ENCODE measurements at places on chromosomes 5 and 9. TPM values are rescaled to one million over a fixed set of nuclear protein-coding genes. Genes with fewer than 3 reads are reported as not detected.

- DNase-seq = no peak
These were observed 297.9 kb upstream of the BRINP1 start for GRCh38 chr9:119667163-119667562.

Gene ZDHHC11
- 14.5 TPM for total RNA-seq

Gene PCDHGB4
- 5.3 TPM for total RNA-seq

Gene AGXT2
- not detected for total RNA-seq

DNA sequence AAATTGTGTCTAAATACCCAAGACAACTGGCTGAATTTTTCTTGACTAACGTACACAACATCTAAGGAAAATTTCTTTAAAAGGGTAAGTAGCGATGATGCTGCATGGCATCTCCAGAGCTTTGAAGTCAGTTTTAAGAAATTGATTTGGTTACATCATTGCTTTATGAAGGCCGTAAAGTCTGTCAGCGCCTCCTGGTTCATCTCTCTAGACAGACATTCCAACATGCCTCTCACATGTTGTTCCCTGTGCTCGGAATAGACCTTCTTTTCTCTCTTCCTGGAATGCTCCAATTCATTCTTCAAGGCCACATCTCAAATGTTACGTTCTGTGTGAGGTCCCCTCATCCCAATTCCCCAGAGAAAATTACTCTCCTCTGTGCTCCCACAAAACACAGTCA lies 108.7 kb upstream of the SSBP2 start:
- no peak for DNase-seq

DNA sequence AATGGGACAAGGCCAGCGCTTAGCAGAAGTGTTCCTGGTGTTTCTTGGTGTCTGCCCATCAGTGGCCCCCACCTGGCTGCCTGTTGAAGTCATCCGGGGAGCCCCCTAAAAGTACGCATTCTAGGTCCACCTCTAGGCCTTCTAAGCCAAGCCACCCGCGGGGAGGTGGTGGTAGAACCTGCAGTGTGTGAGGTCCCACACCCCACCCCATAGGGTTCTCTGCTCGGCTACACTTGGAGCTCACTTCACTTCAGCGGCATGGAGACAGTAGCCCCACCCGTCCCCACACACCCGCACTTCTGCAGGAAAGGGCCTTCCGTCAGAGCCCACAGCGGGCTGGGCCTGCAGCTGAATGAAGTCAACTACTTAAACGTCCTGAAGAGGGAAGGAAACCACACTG lies 29.6 kb upstream of the FCN2 start:
- DNase-seq = no peak

GRCh38 chr9:76218886-76219445 lies 175.3 kb downstream of the RFK start:
- no peak for DNase-seq

Gene DTWD2
- 5.1 TPM for total RNA-seq

- no peak for DNase-seq
These were observed 14.6 kb downstream of the SLC9A3 start for GRCh38 chr5:509611-510185.

- no peak for DNase-seq
These were observed 6.1 kb upstream of the ZNF79 start for GRCh38 chr9:127418037-127418471.

GRCh38 chr5:97636766-97637165 lies 453.7 kb upstream of the RIOK2 start:
- DNase-seq = no peak

DNA sequence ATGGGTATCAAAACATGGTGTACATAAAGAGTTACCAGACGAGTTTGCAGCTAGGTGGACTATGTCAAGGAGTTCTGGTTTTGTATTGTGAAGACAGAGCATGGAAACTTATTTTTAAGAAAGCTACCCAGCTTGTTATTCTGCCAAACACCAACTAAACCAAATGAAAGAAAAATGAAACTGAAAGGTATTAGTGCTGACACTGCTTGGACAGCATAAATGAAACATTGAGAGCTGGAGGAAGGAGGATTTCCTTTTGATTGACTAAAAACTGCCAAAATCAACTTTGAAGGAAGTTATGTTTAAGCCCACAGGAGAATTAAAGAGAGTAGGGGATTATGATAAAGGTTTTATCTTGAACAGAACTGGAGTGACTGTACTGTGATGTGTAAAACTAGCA lies 766.2 kb downstream of the PTPRD start:
- no peak for DNase-seq

GRCh38 chr9:3793971-3794383 lies 268.2 kb upstream of the RFX3 start:
- DNase-seq = peak; percentile 8

- DNase-seq = no peak
These were observed 253.7 kb downstream of the MAT2B start for GRCh38 chr5:163759000-163759704.

- DNase-seq = no peak
These were observed 714.6 kb downstream of the SEMA5A start for GRCh38 chr5:8831251-8831650.

Gene LECT2
- not detected for total RNA-seq

GRCh38 chr5:179823937-179824744 lies 3.4 kb downstream of the SQSTM1 start:
- no peak for DNase-seq

DNA sequence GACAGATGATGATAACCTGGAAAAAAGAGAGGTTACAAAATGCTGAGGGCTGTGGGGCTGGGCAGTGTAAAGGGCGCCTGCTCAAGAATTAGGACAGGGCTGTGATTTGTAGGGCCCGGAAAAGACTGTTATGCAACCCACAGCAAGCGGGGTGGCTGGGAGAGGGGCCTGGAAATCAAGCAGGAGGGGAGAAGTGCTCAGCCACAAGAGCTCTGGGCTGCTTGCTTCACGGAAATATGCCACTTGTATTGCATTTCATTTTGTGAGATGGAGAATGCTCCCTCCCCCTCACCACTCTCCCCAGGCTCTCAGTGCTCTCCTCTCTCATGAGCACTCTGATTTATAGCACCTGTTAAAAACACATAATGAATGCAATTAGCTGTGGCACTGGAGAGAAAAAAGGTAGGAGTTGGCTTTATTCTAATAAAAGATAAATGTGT lies 8.4 kb upstream of the HAND1 start:
- DNase-seq = no peak

- DNase-seq = no peak
These were observed 32.8 kb downstream of the ZNF608 start for GRCh38 chr5:124713595-124713994.

Gene ADGRD2
- total RNA-seq = not detected

DNA sequence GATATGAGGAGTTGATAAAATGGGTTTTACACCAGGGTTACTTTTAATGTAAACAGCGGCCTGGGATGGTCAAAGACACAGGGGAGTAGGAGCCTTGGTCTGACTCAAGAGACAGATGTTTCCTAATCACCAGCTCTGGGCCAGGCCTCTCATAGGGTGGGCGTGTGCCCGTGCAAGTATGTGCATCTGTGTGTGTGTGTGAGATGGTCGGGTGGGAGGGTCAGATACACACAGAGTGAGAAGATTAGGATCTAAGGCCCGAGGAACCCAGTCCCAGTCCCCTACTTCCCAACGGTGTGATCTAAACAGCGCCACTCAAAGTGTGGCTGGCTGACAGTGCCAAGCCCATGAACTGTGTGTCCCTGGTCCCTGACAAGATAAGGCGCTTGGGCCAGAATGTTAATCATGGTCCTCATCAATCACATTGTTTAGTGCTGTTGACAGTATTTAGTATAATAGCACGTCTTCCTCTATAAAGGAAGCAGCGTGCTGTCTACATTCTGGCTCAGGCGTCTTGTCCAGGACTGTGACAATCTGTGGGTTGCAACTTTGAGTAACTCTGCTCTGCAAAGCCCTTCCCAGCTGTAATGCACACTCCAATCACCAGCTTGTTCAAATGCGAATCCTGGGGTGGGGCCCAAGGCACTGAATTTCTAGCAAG lies 173.7 kb downstream of the DAB2IP start:
- no peak for DNase-seq

Gene PIP5KL1
- total RNA-seq = 2.6 TPM

- DNase-seq = no peak
These were observed 20.7 kb downstream of the MAPK9 start for GRCh38 chr5:180271221-180271620.

Gene RNF208
- 10.1 TPM for total RNA-seq

DNA sequence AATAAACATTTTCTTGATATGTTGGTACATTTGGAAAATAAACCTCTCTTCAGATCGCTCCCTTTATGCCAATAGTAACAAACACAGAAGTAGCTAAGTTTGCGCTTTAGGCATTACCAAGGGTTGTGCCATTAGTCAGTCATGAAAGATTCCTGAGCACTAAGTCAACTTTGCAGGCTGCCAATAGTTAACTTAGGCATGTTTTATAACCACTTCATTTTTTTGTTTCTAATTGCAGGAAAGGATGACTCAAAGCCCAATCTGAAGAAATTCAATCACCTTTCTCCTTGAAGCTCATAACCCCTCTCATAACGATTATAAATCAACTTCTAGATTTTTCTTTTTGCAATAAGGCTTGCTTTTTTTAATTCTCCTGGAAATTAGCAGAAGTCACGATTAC lies 517.0 kb downstream of the AGTPBP1 start:
- DNase-seq = no peak

DNA sequence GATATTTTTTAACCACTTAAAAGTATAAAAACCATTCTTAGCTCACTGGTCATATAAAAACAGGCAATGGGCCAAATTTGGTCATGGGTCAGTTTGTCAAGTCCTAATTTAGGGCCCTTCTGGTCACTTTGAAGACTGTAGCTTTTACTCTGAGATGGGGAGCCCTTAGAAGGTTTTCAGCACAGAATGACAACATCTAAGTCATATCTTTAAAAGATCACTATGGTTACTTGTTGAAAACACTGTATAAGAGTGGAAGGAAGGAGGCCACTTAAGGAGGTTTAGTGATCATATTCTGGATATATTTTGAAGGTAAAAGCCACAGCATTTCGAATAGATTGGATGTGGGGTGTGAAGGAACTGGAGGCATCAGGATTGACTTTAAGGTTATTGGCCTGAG lies 76.7 kb downstream of the STRBP start:
- no peak for DNase-seq

Gene CTSV
- 7.2 TPM for total RNA-seq

Gene GABRP
- not detected for total RNA-seq

GRCh38 chr5:169827769-169828168 lies 152.5 kb downstream of the INSYN2B start:
- no peak for DNase-seq

- no peak for DNase-seq
These were observed 204.2 kb upstream of the KLF4 start for GRCh38 chr9:107693625-107694326.

- no peak for DNase-seq
These were observed 1434.5 kb upstream of the CDH6 start for GRCh38 chr5:29758986-29759421.

Gene IQGAP2
- total RNA-seq = 14.2 TPM

DNA sequence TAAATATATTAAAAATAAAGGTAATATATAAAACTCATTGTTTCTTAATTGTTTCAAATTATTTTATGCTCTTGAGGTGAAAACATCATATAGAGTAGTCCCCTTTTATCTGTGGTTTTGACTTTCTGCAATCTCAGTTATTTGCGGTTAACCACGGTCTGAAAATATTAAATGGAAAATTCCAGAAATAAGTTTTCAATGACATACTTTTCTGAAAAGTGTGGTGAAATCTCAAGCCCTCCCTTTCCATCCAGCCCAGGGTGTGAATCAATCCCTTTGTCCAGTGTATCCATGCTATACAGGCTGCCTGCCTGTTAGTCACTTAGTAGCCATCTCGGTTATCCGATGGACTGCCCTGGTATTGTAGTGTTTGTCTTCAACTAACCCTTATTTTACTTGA lies 546.7 kb upstream of the DMAC1 start:
- no peak for DNase-seq

- no peak for DNase-seq
These were observed 152.5 kb downstream of the ESM1 start for GRCh38 chr5:54832858-54833257.

GRCh38 chr5:149216496-149216895 lies 55.2 kb upstream of the AFAP1L1 start:
- no peak for DNase-seq

GRCh38 chr5:160694896-160695295 lies 157.1 kb downstream of the ATP10B start:
- DNase-seq = no peak

- DNase-seq = no peak
These were observed 412.5 kb upstream of the POU5F2 start for GRCh38 chr5:94153736-94154450.

- no peak for DNase-seq
These were observed 59.1 kb downstream of the TLR4 start for GRCh38 chr9:117763314-117763713.

DNA sequence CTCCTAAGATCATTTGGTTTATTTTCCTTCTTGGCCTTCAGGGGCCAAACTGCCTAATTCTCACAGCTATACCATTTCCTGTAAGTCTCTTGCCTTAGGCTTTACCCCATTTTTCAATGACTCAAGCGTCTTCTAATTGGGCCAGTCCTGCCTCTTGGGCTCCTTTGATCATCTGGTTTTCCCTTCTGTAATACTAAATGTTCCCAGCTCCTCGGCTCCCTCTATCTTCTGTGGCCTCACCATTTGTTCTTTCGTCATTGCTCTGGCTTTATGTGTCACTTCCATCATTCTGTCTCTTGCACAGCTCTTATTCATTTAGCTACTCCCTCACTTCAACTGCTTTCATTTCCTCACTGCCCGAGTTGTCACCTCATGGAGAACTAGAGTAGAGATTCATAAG lies 14.5 kb upstream of the SPINK7 start:
- DNase-seq = no peak

DNA sequence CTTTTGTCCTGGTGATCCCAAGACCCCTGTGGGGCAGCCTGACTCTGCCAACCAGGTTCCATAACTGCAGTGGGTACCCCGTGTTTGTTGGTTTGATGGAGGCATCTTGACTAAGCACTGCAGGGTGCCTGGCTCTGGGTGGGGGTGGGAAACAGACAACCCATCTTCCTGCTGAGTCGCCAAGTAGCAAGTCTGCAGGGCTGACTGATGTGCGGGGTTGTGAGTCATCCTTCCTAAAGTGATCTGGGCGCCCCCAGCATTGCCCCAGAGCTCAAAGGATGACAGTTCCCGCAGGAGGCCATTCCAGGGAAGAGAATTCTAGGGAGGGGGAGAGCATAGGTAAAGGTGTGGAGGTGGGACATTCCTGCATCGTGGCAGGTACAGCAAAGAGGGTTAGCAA lies 23.5 kb downstream of the DAB2IP start:
- DNase-seq = no peak

- no peak for DNase-seq
These were observed 38.2 kb upstream of the LPAR1 start for GRCh38 chr9:111076519-111076918.

DNA sequence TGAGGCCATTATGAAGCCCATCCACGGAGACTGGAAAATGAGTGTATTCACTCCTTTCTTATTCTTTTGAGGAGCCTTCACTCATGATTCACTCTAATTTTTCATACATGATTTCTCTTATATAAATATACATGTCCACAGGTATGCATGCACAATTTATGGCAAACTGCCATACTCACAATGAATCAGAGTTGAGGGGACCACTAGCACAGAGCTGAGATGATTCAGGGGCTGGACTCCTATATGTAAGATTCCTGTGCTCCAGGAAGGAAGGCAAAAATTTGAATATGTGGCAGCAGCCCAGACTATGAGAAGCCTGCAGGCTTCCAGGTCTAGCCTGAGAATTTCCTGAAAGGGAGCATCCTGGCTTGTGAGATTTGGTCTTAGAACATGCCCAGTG lies 484.6 kb downstream of the PRELID2 start:
- no peak for DNase-seq
